ENCODE measurements at places on chromosomes 12 and 14. TPM values are rescaled to one million over a fixed set of nuclear protein-coding genes. Genes with fewer than 3 reads are reported as not detected.

The GLS2 gene
- not detected for total RNA-seq

The TCL1B gene
- not detected for total RNA-seq

The PEBP1 gene
- total RNA-seq = 162 TPM

The WASHC3 gene
- 51.1 TPM for total RNA-seq

The PROX2 gene
- not detected for total RNA-seq

The DLGAP5 gene
- 23.8 TPM for total RNA-seq

The PIWIL1 gene
- not detected for total RNA-seq

The ADCY4 gene
- total RNA-seq = 0.97 TPM

Data from smooth muscle cell of the umbilical artery (primary cell).